ENCODE measurements at places on chromosomes 6 and 20. TPM values are rescaled to one million over a fixed set of nuclear protein-coding genes. Genes with fewer than 3 reads are reported as not detected.

DNA sequence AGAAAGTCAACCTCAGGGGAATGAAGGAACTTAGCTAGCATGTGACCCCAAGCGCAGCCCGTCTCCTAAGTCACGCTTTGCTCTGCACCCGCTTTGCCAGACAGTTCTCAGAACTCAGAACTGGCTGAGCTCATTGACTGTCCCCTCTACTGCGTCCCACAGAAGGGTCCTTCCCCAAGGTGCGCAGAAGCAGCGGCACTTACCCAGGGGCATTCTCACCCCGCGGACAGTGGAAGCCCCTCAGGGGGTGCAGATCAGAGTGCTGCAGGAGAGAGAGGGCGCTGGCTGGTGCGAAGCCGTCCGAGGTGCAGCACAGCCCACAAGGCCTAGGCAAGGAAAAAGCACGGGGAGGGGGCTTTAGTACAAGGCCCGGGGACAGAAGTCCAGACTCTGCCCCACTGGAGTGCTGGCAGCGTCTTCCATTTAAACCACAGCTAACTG lies 807 bp downstream of the SNHG17 start:
- DNase-seq: no peak

DNA sequence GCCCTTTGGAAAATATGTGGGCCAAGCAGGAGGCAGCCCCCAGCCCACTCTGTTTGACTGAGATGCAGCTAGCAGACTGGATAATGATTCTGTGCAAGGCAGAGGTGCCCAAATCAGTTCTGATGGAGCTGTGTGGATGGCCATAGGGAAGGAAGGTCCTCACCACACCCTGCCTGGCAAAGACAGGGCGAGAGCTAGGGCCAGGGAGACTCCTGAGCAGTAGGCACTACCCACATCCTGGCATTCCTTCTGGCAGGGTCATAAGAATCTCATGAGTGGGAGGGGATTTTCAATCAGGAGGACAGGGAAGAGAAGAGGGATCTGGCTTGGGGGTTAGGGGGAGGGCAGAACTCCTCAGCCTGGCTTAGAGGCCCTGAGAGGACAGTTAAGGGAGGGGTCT lies 18.6 kb upstream of the TREM2 start:
- DNase-seq: no peak

DNA sequence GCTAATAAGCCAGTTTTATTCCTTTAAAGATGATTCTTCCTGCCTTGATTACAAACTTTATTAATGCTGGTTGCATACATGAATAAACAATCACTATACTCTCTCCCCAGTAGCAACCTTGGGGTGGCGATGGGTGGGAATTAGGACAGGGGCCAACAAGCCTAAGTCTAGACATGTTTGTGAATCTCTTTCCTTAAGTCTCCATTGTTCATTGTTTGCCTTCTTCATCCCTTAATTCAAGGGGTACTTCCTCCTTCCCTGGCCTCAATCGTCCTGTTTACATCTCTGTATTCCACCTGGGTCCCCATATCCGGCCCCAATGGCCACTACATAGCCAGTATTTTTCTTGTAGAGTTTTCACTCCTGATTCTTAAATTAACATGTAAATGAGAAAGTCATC lies 66.0 kb downstream of the ARHGAP18 start:
- no peak for DNase-seq

- DNase-seq: no peak
Measured at GRCh38 chr6:143965503-143966171, 42.4 kb downstream of the PLAGL1 start.

DNA sequence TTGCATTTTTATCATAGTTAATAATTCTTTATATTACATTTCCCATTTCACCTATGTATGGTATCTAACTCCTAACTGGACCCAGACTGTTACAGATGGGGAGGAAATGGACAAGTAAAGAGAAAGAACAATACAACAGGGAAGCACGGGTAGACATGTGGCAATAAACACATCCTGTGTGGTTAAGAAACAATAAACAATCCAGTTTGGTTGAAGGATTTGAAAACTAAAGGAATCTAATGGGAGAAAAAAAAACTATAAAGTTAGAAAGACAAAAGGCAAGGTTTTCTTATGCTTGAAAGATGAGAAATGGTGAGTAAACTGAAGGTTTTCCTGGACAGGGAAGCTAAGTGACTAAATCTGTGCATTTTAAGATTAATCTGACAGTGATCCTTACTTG lies 34.9 kb upstream of the ALDH8A1 start:
- DNase-seq: no peak

DNA sequence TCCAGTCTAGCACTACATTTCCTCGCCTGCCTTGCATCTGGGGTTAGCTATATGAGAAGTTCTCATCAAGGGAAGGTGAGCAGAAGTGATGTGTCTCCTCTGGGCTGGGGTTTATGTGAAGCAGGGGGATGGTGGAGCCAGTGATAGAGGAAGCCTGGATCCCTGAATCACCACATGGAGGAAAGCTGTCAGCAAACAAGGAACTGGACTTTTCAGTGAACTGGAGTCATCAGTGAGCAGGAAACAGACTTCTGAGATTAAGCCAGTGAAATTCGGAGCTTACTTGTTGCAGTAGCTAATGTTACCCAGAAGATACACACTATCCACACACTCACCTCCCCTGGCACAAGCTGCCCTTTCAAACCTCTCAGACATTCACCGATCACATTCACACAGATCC lies 13.4 kb upstream of the TOX2 start:
- no peak for DNase-seq

DNA sequence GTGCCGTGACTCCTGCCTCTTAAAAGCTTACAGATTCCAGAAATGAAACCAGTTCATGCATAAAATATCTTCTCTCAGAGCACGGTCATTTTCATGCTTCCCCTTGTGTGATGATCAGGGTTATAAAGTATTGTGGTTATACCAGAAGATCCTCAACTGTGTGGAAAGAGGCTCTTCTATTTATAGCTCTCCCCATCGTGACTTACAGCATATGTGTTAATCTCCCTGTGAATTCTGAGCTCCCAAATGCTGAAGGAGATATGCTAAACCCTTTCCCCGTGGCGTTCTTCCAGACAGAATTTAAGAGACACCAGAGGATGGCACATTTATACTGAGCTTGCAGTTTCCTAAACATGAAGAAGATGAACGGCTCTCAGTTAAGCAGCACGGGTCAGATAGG lies 158.8 kb downstream of the CDH26 start:
- no peak for DNase-seq

- DNase-seq: no peak
Measured at GRCh38 chr6:117270055-117270842, 4.9 kb downstream of the VGLL2 start.

- DNase-seq: no peak
Measured at GRCh38 chr20:53943522-53944291, 126.7 kb downstream of the BCAS1 start.

- no peak for DNase-seq
Measured at GRCh38 chr20:58312836-58313235, 3.3 kb downstream of the RAB22A start.

Gene DEFB124
- not detected for total RNA-seq
